ENCODE measurements at places on chromosomes 13 and 19.

- no peak for DNase-seq
These were observed 9.1 kb downstream of the MYDGF start for GRCh38 chr19:4660993-4661392.

DNA sequence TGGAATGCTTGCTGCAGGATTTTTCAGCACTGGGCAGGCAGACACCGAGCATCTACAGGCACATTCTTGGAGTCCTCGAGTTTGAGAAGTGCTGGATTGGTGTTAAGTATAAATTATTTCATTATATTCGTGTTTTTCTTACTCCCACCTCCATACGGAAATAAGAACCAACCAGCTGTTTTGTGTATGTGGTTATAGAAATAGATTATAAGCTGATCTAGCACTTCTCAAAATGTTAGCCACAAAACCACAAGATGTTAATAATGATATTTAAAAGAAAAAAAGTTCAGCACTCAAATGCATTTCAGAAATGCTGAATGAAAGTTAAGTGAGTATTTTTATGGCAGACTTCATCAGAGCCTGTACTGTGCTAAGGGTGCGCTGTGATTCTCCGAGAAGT lies 24.0 kb upstream of the TEX29 start:
- DNase-seq, result no peak

DNA sequence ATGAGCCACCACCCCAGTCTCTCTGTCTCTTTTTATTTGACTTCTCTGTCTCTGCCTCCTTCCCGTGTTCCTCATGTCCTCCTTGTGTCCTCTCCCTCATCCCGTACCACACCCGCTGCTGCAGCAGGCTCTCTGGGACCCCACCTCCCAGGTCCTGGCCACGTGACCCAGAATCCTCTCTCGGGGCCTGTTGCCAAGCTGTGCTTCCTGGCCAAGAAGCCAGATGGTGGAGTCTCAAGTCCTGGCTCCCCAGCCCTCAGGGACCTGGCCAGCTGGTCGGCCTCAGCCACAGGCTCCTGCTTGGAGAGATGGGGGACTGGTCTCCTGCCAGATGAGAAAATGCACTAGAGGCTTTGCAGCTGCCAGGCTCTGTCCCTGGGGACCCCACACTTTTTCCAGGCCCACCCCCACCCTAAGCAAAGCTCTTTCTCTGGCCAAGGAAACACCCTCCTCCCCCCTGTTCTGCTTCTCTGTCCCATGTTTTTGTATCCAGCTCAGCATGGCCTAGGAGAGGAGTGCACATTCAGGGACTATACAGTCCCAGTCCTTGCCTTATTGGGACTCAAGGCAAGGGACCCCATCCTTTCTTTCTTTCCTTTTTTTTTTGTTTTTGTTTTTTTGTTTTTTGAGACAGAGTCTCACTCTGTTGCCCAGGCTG lies 34.3 kb upstream of the SHKBP1 start:
- DNase-seq, result peak; percentile 70

DNA sequence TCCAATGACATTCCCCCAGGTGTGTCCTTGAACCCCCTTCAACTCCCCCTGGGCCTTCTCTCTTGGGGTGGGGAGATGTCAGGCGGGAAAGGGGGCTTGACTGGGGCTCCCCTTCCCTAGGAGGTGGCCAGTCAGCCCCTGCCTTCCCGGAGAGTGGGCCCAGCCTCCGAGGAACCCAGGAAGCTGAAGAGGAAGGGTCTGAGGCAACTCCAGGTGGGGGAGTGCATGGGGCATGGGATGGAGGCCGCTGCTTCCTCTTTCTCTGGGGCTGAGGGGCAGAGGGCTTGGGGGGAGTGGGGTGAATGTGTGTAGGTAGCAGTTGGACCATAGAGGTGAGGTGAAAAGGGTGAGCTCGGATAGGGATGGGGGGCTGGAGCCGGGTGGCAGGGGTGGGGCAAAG lies 2.7 kb upstream of the INAFM1 start:
- DNase-seq, result no peak

DNA sequence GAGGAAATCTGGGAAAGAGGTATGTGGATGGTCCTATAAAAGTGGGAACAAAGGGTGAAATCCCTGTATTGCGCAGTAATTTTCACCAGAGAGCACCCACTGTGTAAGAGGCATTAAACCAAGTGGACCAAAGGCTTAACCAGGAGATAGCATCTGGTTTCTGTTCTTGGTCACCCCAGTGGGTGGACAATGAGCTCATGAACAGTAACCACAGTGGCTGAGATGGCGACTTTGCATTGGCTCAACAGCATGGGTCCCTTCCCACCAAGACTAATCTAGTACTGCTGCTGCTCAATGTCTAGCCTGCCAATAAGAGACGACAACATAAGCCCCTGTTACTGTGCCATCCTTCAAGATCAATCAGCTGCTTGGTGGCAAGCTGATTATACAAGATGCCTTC lies 36.6 kb downstream of the CCDC169 start:
- DNase-seq, result no peak

- DNase-seq, result no peak
These were observed 103.7 kb downstream of the RXFP2 start for GRCh38 chr13:31843044-31843443.

DNA sequence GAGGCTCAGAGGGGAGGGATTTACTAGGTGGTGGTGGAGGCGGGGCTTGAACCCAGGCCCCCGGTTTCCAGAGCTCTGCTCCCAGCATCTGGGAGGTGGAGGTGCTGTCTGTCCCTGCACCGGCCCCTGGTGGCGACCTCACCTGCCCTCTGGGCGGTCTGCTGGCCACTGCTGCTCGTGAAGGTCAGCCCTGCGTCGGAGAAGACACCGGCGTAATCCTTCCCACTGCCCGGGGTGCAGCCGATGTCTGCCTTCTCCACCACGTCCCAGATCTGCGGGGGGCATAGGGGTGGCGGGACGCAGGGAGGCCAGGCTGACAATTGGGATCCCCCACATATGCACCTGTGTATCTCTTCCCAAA lies 12.8 kb downstream of the C3 start:
- DNase-seq, result no peak

- DNase-seq, result peak; percentile 88
These were observed 8.4 kb downstream of the EMP3 start for GRCh38 chr19:48333467-48334384.

DNA sequence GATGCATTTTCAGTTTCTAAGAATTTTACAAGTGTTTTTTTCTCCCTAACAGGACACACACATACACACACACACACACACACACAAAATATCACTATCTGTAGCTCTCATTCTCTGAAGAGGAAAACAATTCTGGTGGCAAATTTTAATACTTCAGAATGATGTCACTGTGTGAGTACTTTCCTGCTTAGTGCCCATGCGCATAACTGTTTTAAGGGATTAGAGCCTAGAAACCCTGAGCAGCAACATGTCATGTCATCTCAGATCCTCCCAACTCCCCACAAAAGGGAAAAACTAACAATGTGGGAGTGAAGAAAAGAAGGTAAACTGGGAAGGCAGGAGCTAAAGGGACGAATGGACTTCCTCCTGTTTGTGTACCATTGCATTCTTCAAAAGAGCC lies 401.2 kb downstream of the SPRY2 start:
- DNase-seq, result no peak

DNA sequence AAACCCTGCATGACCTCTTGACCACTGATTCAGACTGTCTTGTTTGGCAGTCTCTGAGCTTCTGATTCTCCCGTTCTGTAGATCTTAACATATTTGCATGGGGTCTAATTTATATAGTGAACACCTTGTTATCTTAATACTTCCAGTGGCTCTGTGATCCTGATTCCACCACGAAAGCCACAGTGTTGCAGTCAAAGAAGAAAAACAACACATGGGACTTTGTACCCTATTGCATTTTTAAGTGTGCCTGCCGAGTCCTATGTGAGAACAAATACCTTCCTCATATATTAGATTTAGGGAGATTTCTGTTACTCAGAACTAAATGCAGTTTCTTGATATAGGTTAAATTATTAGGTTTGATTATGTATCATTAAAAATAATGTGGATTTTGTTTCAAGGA lies 12.3 kb upstream of the ZNF556 start:
- no peak for DNase-seq

- no peak for DNase-seq
These were observed 1.9 kb downstream of the BBC3 start for GRCh38 chr19:47228937-47229675.

- DNase-seq, result peak; percentile 25
These were observed 5.6 kb downstream of the TLE6 start for GRCh38 chr19:2982983-2983350.

GRCh38 chr13:106129273-106129672 lies 406.2 kb downstream of the EFNB2 start:
- no peak for DNase-seq

- DNase-seq, result no peak
These were observed 49.9 kb downstream of the N4BP2L1 start for GRCh38 chr13:32378012-32378411.

GRCh38 chr13:63149375-63149774 lies 1733.7 kb upstream of the PCDH20 start:
- no peak for DNase-seq

DNA sequence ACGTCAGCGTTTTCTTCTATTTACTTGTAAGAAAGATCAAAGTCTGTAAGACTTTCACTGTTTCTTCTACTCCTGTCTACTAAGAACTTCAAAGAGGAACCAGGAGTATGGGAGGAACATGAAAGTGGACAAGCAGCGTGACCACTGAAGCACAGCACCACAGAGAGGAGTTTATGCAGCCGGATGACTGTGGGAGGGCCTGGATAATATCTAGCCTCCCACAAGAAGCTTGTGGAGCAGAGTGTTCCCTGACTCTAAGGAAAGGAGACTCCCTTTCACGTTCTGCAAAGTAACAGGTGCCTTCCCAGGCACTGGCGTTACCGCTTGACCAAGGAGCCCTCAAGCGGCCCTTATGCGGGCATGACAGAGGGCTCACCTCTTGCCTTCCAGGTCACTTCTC lies 83.6 kb upstream of the PDCD5 start:
- no peak for DNase-seq

DNA sequence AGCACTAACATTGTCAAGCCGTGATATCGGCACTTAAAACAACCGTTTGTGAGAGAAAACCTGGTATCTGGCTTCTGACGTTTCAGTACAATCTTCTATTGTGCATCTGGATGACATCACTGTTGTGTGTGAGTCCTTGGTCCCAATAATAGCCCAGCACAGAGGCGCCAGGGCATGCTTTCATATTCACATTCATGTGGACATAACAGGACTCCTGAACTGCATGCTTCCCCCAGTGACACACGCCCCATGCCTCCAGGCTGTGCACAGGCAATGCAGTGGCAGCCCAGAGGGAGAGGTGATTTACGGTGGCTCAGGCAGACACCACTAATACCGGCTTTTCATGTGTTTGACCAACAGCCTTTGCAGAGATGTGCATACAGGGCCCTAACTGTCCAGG lies 58.1 kb downstream of the MRPL57 start:
- no peak for DNase-seq

DNA sequence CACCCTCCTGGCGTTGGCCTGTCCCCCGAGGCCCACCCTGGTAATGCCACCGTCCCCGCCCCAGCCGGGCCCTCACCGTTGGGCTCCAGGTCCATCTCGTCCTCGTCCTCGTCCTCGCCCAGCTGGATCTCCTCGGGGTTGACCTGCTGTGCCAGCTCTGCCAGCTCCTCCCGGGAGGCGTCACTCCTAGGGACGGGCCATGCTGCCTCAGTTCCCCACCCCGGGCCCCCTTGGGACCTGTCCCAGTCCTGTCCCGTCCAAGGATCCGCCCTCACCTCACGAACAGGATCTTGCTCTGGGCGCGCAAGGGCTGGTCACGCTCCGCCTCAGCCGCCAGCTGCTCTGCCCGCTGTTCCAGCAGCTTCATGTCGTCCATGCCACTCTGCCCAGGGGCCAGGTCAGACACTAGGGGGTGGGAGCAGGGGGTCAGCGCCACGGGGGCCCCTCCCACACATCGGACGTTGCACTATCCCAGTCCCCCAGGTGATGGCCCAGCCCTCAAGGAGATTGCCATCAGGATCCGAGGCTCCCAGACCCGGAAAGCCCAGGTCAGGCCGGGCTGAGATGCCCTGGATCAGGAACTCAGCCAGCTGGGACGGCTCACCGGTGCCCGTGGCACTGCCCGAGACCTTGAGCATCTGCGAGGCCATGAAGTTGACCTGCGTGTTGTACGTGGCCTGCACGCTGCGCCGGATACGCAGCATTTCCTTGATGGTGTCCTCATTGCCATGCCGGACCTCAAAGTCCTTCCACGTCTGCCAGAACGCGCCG lies 9.5 kb downstream of the XAB2 start:
- DNase-seq, result no peak

DNA sequence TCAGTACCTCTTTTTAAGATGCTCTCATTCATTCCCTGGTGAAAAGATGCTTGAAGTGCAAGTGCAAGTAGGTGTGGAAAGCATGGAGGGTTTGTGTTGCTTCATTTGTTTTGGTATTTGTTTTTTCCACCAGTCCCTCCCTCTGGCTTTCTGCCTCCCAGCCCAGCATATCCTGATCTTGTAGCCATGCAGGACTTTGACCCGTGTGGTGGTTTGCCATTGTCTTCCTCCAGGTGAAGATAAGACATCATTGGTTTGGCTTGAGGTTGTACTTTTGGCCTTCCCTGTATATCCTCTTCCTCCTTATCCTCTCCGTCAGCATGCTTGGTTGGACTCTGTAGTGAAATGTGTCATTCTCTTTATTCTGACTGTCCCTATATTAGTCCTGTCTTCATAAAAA lies 9.1 kb downstream of the SPINT2 start:
- no peak for DNase-seq

- no peak for DNase-seq
These were observed 37.3 kb downstream of the ZAR1L start for GRCh38 chr13:32277839-32278238.

- no peak for DNase-seq
These were observed 788.9 kb downstream of the UQCRFS1 start for GRCh38 chr19:28424077-28424476.

- DNase-seq, result no peak
These were observed 818.0 kb upstream of the SLC10A2 start for GRCh38 chr13:103884101-103884723.

Data from NCI-H1436 treated with DMSO at 0.1 percent for 48 hours (cell line).